ENCODE measurements at places on chromosomes 1 and 21. TPM values are rescaled to one million over a fixed set of nuclear protein-coding genes. Genes with fewer than 3 reads are reported as not detected.

GRCh38 chr1:78792756-78793155 is 143.1 kb downstream of the IFI44 start:
- no peaks in the 10 kb centered on the region for H3K36me3 ChIP-seq
- H3K4me3 ChIP-seq: no peak overlapping the region
- no peaks in the 10 kb centered on the region for H3K4me1 ChIP-seq
- H3K27me3 ChIP-seq: no peaks in the 10 kb centered on the region
- H3K27ac ChIP-seq: no peak overlapping the region

- H3K4me3 ChIP-seq: no peak overlapping the region
- no peak overlapping the region for H3K27ac ChIP-seq
- H3K27me3 ChIP-seq: no peaks in the 10 kb centered on the region
Observed at GRCh38 chr1:31215065-31215570, 24.6 kb downstream of the NKAIN1 start.

C4BPA gene
- polyA plus RNA-seq: not detected

FCRL2 gene
- not detected for polyA plus RNA-seq

ANGPTL1 gene
- polyA plus RNA-seq: not detected

DNA sequence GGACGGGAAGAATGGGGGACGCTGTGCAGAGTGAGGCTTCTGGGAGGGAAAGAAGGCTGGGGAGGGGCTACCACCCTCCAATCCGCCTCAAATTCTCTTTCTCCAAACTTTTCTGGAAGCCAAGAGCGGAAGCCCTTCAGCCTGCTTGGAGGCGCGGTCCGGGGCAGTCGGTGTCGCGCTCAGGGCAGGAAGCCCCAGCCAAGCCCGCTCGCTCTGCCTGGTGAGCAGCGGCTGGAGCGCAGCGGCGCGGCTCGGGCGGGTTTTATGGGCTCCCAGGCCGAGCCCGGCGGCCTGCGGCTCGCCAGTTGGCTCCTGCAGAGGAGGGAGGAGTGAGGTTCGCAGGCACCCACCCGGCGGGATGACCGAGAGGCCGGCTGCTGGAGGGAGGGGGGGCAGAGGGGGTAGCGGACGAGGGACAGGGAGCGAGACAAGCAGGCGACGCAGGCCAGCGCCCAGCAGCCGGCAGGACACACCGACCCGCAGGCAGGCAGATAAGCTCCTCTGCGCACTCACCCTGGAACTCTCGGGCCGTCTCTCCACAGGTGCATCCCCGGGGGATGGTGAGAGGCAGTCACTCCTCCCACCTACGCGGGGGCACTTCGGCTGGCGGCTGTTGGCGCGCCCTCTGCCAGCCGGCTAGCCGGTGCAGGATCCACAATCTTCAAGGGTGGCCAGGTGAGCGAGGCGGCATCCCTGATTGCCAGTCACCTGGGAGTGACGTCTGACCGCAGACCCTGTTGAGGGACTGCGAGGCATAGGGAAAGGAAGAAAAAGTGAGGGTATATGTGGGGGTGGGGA is at the start of gene AVPR1B:
Gene AVPR1B, minus strand, starts transcription at position 238 of the 798 bp plus-strand sequence. CDS start 498 bp downstream, outside the sequence.
- no peak within 1 kb of the TSS for H3K27ac ChIP-seq
- no peaks in the 10 kb centered on the region for H3K27me3 ChIP-seq
- no peaks in the 10 kb centered on the region for H3K36me3 ChIP-seq

PCP4 gene
- polyA plus RNA-seq: not detected

LCE1B gene
- not detected for polyA plus RNA-seq

TPTE gene
- not detected for polyA plus RNA-seq

DNA sequence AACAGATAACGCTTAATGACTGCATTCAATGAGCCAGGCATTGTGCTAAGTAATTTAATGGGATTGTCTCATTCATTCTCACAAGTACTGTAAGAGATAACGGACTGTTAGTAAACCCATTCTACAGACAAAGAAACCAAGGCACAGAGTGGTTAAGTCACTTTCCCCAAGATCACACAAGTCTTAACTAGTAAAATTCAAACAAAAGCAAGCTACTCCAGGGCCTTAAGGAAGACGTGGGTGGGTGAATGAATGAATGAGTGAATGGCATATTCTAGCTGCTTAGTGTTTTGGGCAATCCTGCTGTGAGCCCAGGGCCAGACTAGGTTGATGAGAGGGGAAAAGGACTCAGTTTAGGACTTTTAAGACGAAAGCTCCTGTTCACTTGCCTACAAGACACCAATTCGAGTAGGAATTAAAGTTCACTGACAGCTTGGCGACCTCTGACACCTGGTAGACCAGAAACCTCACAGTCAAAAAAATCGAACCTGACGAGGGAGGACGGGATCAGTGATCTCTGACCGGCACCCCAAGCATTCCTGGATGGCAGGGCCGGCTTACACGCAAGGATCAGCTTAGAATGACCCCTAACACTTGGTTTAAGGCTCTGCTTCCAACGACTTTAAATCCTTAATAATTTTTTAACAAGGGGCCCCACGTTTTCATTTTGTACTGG is 557 bp downstream of the EMC1 start:
- no peak for DNase-seq
- H3K36me3 ChIP-seq: peaks cover 23% of the 10 kb centered on the region
- H3K4me3 ChIP-seq: peak overlapping the region; percentile 92
- peak overlapping the region; percentile 91 for H3K27ac ChIP-seq

- no peaks in the 10 kb centered on the region for H3K36me3 ChIP-seq
- H3K27me3 ChIP-seq: no peaks in the 10 kb centered on the region
- H3K4me1 ChIP-seq: peaks cover 66% of the 10 kb centered on the region
- no peak overlapping the region for H3K4me3 ChIP-seq
- peak; percentile 48 for DNase-seq
Observed at GRCh38 chr1:101288491-101288944, 51.7 kb downstream of the S1PR1 start.

PGLYRP4 gene
- not detected for polyA plus RNA-seq

RIMKLA gene
- polyA plus RNA-seq: not detected

DNA sequence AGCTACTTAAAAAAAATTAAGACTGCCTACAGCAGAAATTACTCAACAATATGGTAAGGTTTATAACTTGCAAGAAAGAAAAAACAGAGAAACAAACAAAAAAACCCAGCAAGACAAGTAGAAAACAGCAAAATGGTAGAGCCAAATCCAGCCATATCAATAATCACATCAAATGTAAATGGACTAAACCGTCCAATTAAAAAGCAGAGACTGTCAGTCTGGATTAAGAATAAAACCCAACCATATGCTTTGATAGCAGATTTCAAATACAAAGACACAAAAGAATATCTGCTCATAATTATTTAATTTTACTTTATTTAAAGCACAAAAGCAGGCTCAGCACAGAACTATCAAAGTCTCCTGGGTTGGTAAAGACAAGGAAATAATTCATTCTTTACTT is 17.5 kb downstream of the PACC1 start:
- no peaks in the 10 kb centered on the region for H3K27me3 ChIP-seq
- H3K4me3 ChIP-seq: no peak overlapping the region
- no peak for DNase-seq
- no peaks in the 10 kb centered on the region for H3K4me1 ChIP-seq
- H3K27ac ChIP-seq: no peak overlapping the region
- no peaks in the 10 kb centered on the region for H3K36me3 ChIP-seq

DNA sequence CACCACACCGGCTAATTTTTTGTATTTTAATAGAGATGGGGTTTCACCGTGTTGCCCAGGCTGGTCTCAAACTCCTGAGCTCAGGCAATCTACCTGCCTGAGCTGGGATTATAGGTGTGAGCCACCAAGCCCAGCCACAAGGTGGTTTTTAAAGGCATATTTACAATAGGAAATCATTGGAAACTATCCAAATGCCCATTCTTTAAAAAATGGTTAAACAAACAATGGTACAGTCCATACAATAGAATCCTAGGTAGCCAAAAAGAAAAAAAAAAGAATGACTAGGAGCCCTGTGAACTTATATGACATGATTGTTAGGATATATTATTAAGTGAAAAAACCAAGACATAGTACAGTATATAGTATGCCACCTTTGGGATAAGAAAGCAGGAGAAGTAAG is 5.3 kb downstream of the ATP2B4 start:
- no peak overlapping the region for H3K27ac ChIP-seq
- H3K4me1 ChIP-seq: peaks cover 14% of the 10 kb centered on the region
- H3K27me3 ChIP-seq: no peaks in the 10 kb centered on the region
- no peak overlapping the region for H3K4me3 ChIP-seq
- H3K36me3 ChIP-seq: no peaks in the 10 kb centered on the region

GRCh38 chr1:30810416-30811080 is 53.0 kb upstream of the LAPTM5 start:
- H3K27me3 ChIP-seq: no peaks in the 10 kb centered on the region
- H3K36me3 ChIP-seq: no peaks in the 10 kb centered on the region
- H3K4me1 ChIP-seq: no peaks in the 10 kb centered on the region
- no peak overlapping the region for H3K27ac ChIP-seq

CFAP141 gene
- not detected for polyA plus RNA-seq

OR2L13 gene
- not detected for polyA plus RNA-seq

SHISA4 gene
- not detected for polyA plus RNA-seq

DNA sequence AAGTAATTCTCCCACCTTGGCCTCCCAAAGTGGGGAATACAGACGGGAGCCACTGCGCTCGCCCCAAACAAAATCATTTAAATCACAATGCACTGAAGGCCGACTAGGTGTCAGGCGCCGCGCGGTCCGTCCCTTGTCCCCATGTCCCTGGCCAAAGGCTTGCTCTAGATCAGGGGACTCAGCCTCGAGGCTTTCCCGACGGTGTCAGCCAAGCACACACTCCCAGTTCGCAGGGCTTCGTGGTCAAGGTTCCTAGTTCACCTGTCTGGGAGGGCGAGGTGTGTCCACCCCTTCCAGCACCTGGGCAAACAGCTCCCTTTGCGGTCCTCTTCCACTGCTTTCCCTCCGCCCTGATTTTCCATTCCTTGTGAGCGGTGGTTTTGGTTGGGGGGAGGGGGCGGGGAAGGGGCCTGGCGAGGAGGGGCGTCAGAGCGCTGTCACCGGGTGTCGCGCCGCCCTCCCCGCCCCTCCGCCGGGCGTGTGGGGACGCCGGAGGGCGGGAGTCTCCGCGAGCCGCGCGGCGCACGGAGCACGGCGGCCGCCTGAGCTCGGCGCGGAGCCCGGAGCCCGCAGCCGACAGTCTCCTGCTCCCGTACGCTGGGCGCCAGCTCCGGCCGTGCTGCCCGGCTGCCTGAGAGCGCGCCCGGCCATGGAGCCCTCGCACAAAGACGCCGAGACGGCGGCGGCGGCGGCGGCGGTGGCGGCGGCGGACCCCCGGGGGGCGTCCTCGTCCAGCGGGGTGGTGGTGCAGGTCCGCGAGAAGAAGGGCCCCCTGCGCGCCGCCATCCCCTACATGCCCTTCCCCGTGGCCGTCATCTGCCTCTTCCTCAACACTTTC is at the start of gene STUM:
Gene STUM, plus strand, starts transcription at position 509 of the 838 bp plus-strand sequence. Its CDS starts 141 bp downstream, at position 650.
- no peaks in the 10 kb centered on the region for H3K36me3 ChIP-seq
- H3K4me1 ChIP-seq: peaks cover 15% of the 10 kb centered on the region
- H3K27ac ChIP-seq: no peak within 1 kb of the TSS
- peak; percentile 14 for DNase-seq
- peak within 1 kb of the TSS; percentile 50 for H3K4me3 ChIP-seq
- no peaks in the 10 kb centered on the region for H3K27me3 ChIP-seq

DNA sequence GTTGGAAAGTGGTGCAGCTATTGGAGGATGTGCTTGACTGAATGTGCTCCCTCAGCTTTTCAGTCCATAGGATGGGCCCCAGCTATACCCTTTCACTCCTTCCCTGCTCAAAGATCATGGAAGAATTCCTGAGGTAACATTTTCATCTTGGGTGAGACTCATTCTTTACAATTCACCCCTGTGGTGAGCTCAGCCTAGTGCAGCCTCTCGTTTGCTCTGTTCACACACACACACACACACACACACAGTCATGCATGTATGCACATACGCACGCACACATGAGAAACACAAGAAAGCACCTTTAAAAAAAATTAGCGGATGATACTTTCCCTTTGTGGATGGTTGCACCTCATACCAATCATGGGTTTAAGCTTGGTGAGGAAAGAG is 25.8 kb downstream of the CCN1 start:
- H3K27me3 ChIP-seq: no peaks in the 10 kb centered on the region
- no peak overlapping the region for H3K27ac ChIP-seq
- H3K36me3 ChIP-seq: no peaks in the 10 kb centered on the region
- no peak overlapping the region for H3K4me3 ChIP-seq
- H3K4me1 ChIP-seq: no peaks in the 10 kb centered on the region

GRCh38 chr1:175343945-175344344 is 151.4 kb upstream of the KIAA0040 start:
- no peak overlapping the region for H3K27ac ChIP-seq
- no peak for DNase-seq
- H3K4me3 ChIP-seq: no peak overlapping the region
- no peaks in the 10 kb centered on the region for H3K36me3 ChIP-seq
- no peaks in the 10 kb centered on the region for H3K4me1 ChIP-seq

DNA sequence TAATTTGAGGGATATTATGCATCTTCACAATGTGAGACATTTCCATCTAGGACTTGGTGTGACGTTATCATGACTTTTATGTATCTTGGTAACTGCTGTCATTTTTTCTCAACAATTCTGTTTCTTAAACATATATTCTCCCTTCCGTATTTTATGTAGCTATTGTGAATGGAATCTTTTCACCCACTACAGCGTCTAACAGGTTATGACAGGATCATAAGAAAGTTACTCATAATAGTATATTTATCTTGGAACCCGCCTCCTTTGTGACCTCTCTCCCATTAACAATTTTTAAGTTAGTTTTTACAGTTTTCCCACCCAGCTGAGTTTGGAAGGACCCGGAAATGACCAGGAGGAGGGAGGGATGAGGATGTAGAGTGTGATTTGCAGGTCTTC is 6.8 kb upstream of the DMRTA2 start:
- no peaks in the 10 kb centered on the region for H3K4me1 ChIP-seq
- H3K4me3 ChIP-seq: no peak overlapping the region
- no peak for DNase-seq
- no peaks in the 10 kb centered on the region for H3K36me3 ChIP-seq
- no peak overlapping the region for H3K27ac ChIP-seq
- H3K27me3 ChIP-seq: peaks cover 12% of the 10 kb centered on the region

GRCh38 chr1:233135833-233136232 is 159.7 kb downstream of the PCNX2 start:
- H3K4me3 ChIP-seq: no peak overlapping the region
- H3K27ac ChIP-seq: no peak overlapping the region
- DNase-seq: no peak
- H3K36me3 ChIP-seq: peaks cover 8% of the 10 kb centered on the region
- H3K4me1 ChIP-seq: no peaks in the 10 kb centered on the region
- no peaks in the 10 kb centered on the region for H3K27me3 ChIP-seq

Data from naive thymus-derived CD4-positive, alpha-beta T cell (primary cell).